ENCODE measurements at places on chromosomes 12 and 14. TPM values are rescaled to one million over a fixed set of nuclear protein-coding genes. Genes with fewer than 3 reads are reported as not detected.

DNA sequence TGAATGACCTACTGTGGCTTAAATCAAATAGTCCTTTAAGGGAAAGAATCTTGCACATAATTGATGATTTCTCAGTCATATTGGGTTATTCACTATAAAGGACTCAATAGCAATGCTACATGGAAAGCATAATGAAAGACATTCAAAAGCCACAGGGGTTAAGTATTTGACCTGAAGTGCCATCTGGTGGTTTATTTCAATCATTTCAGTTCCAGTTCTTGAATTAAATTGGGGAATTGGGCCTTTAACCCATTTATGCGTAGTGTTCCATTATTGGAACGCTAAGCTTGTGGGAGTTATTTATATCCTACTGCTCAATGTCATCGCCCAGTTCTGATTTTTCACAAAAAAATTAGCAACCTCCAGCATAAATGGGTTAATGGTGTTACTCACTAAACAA is 41.3 kb upstream of the C12orf71 start:
- H3K36me3 ChIP-seq = no peaks in the 10 kb centered on the region
- no peaks in the 10 kb centered on the region for H3K4me1 ChIP-seq
- no peak for DNase-seq
- no peaks in the 10 kb centered on the region for H3K27me3 ChIP-seq
- H3K27ac ChIP-seq = no peak overlapping the region
- H3K4me3 ChIP-seq = no peak overlapping the region

The RTL1 gene
- not detected for total RNA-seq

- no peaks in the 10 kb centered on the region for H3K36me3 ChIP-seq
- no peak overlapping the region for H3K27ac ChIP-seq
- DNase-seq = no peak
- H3K4me1 ChIP-seq = no peaks in the 10 kb centered on the region
- H3K27me3 ChIP-seq = no peaks in the 10 kb centered on the region
- no peak overlapping the region for H3K4me3 ChIP-seq
Observed at GRCh38 chr12:62767496-62767895, 167.5 kb downstream of the PPM1H start.

GRCh38 chr14:50984036-50984710 is 39.9 kb upstream of the PYGL start:
- H3K36me3 ChIP-seq = no peaks in the 10 kb centered on the region
- no peak overlapping the region for H3K27ac ChIP-seq
- no peak overlapping the region for H3K4me3 ChIP-seq
- H3K27me3 ChIP-seq = no peaks in the 10 kb centered on the region
- no peak for DNase-seq
- H3K4me1 ChIP-seq = no peaks in the 10 kb centered on the region

The ITPK1 gene
- total RNA-seq = 89.4 TPM

DNA sequence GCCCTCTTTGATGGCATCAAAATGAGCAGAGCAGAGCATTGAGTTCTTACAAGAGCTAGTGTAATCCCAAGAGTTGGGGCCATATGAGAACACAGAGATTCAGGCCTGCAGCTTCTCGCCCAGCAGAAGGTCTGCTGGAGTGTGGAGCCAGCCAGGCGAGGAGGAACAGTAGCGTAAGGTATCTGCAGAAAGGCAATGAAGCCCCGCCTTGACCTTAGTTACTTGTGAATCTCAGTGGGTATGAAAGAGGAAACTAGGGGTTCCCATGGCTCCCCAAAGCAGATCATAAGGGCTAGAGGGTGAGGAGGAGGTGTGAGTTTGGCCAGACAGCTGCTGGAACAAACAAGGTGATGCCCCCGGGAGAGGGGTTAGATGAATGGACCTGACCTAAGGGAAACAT is 49.4 kb downstream of the SLC8A3 start:
- no peaks in the 10 kb centered on the region for H3K36me3 ChIP-seq
- no peak overlapping the region for H3K27ac ChIP-seq
- DNase-seq = no peak
- H3K4me1 ChIP-seq = no peaks in the 10 kb centered on the region

DNA sequence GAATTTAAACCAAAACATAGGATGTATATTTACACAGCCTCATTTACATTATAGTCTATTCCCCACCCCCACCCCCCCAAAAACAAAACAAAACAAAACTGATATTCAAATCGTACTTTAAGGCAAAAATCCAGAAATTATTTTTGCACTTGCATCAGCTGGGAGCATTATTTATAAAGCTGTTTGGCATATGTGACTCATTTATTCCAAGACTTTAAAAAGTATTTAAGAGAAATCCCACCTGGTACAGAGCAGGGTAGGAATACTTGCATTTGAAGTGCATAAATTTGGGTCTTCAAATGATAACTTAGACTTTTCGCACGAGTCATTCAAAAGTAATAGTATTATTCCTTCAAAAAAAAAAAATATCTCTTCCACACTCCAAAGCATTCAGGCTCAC is 1.1 kb downstream of the KLHL28 start:
- DNase-seq = no peak
- no peaks in the 10 kb centered on the region for H3K27me3 ChIP-seq
- H3K27ac ChIP-seq = no peak overlapping the region

- DNase-seq = no peak
- no peak overlapping the region for H3K4me3 ChIP-seq
- H3K4me1 ChIP-seq = no peaks in the 10 kb centered on the region
- H3K36me3 ChIP-seq = no peaks in the 10 kb centered on the region
- no peak overlapping the region for H3K27ac ChIP-seq
Observed at GRCh38 chr14:106606936-106607335, 1080.6 kb downstream of the TMEM121 start.

- no peak overlapping the region for H3K27ac ChIP-seq
- H3K36me3 ChIP-seq = no peaks in the 10 kb centered on the region
- H3K4me1 ChIP-seq = no peaks in the 10 kb centered on the region
- no peak for DNase-seq
Observed at GRCh38 chr12:20018406-20018805, 349.9 kb upstream of the PDE3A start.

DNA sequence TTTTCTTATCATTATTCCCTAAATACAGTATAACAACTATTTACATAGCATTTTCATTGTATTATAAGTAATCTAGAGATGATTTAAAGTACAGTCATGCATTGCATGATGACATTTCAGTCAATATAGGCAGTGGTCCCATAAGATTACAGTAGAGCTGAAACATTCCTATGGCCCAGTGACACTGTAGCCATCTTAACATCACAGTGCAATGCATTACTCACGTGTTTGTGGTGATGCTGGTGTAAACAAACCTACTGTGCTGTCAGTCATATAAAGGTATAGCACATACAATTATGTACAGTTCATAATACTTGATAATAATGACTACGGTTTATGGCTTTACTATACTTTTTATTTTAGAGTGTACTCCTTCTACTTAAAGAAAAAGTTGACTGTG is 13.3 kb downstream of the LLPH start:
- peaks cover 12% of the 10 kb centered on the region for H3K36me3 ChIP-seq
- no peak overlapping the region for H3K4me3 ChIP-seq
- DNase-seq = no peak
- peaks cover 4% of the 10 kb centered on the region for H3K4me1 ChIP-seq
- H3K27ac ChIP-seq = no peak overlapping the region
- no peaks in the 10 kb centered on the region for H3K27me3 ChIP-seq
